ENCODE measurements at places on chromosomes 1 and 21.

GRCh38 chr1:44819196-44819607 lies 10.9 kb downstream of the BTBD19 start:
- no peak for DNase-seq

- DNase-seq: no peak
Observed at GRCh38 chr1:226632169-226632879, 83.8 kb downstream of the STUM start.

DNA sequence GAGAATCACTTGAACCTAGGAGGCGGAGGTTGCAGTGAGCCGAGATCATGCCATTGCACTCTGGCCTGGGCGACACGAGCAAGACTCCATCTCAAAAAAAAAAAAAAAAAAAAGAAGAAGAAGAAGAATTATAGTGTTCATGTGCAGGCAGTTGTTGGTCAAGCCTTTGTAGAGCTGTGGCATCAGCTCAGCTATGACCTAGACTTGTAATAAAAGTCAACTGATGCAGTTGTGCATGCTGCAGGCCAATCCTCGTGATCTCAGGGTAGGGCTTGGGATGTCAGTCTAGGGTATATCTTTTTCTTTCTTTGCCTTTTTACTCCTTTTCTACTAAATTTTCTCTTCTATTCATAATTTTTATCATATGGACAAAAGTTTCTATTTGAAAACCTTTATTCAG lies 76.2 kb downstream of the C1orf21 start:
- DNase-seq: no peak

DNA sequence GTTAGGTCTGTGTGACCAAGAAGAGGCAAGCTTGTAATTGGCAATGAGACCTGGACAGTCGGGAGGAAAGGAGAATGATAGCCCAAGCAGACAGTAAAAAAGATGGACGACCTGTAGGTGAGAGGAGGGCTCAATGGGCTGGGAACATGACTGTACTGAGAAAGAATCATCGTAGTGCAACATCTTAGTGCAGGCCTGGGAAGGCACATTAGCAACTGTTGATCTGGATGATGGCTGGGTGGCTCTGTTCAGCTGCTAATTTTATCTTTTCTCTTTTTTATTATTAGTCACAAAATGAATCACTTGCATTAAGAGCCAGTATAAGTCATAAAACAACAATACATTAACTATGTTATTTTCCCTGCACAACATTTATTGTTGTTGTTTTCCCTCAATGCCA lies 32.9 kb downstream of the IFI44 start:
- no peak for DNase-seq

GRCh38 chr1:6599141-6599975 lies 3.3 kb downstream of the KLHL21 start:
- no peak for DNase-seq
